Activated CD8-positive, alpha-beta memory T cell treated with anti-CD3 and anti-CD28 coated beads for 48 hours (primary cell): ENCODE measurements at places on chromosomes 7 and 10.

- no peak for DNase-seq
Measured at GRCh38 chr10:126387041-126387921, 996 bp downstream of the ADAM12 start.

- no peak for DNase-seq
Measured at GRCh38 chr7:15920953-15921352, 234.5 kb upstream of the MEOX2 start.

DNA sequence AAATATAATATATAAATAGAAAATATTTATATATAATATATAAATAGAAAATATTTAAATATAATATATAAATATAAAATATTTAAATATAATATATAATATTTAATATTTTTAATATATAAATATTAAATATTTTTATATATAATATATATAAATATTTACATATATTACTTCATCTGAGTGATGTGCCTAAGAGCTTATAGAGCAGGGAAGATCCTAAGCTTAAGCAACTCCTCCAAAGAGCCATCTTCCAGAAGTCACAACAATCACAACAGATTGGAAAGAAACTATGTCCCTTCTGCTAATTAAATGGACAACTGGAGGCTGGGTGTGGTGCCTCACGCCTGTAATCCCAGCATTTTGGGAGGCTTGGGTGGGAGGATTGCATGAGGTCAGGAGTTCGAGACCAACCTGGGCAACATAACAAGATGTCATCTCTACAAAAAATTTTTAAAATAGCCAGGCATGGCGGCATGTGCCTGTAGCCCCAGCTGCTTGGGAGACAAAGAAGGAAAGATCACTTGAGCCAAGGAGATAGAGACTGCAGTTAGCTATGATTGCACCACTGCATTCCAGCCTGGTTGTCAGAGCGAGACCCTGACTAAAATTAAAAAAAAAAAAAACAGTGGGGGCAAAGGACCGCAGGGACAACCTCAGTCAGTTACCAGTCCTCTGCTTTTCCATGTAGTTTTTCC is 198.7 kb downstream of the SKIDA1 start:
- DNase-seq, result no peak

- DNase-seq, result no peak
Measured at GRCh38 chr10:83166344-83166743, 973.0 kb upstream of the GHITM start.

DNA sequence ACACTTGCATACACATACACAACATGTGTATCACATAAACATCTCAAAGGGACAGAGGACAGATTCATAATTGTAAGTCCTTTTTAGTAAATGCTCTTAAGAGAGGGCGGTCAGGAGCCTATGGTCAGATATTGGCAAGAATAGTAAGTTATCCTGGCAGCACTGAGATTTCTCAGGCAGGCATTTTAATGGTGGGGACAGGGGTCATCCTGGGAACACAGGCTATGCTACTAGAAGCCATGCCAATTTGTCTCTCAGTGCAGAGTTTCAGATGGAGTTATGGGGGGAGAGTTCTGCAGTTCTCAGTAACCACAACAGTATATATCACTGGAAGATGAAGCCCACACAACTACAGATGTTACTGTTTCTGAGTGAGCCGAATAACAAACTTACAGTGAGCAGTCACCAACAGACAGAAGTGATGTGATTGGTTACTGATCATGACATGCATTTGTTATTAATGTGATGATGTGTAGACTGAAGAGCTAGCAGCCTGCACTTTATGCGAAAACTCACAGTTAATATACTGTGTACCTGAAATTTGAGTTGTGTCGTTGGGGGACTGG is 16.4 kb downstream of the ZNF487 start:
- no peak for DNase-seq

DNA sequence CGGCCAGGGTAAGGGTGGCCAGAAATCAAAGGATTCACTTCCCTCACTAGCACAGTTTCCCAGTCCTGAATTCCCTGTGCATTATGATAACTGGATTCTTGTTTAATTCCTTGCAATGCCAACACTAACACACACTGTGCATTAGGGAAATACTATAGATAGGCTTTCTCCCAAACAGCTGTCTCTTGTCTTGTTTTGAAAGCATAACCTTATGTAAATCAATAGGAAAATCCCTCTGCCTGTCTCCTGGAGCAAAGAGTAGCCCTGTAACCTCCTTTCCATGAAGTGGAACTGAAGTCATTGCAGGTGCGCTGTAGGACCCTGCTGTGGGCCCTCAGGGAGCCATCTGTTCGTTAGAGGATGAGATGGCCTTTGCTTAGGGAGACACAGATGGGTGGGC is 82.8 kb upstream of the FAM171A1 start:
- no peak for DNase-seq

- DNase-seq, result no peak
Measured at GRCh38 chr7:74018246-74018895, 9.6 kb upstream of the ELN start.
